ENCODE measurements at places on chromosomes 7 and 10.

- peak; percentile 76 for DNase-seq
Measured at GRCh38 chr7:56074371-56074791, 10.3 kb downstream of the SUMF2 start.

DNA sequence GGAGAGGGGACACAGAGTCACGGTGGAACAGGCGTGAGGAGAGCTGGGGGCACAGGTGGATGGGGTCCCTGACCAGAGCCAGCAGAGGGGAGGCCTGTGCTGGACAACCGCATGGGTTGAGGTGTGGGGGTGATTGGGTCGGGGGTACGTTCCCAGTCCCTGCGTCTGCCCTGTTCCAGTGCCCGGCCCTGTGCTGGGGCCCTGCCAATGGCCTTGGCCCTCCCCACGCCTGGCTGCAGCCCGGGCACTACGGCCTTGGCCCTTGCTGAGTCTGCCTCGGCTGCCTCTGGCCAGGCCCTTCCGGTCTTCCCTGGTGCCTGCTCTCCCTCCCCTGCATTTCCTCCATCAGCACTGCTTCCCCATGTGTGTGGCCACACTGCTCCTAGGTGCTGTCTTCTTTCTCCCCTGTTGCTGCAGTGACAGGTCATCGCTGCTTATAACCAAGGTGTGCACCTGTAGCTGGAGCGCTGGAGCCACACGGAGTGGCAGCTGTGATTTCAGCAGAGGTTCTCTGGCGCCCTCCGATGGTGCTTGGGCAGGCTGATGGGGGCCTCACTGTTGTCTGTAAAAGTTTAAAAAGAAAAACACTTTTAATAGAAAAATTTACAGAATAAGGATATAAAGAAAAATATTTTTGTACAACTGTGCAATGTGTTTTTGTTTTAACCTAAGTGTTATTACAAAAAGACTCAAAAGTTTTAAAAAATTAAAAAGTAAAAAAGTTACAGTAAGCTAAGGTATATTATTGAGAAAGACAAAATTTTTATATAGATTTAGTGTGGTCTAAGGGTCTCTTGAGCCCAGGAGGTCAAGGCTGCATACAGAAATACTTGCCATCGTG is 45.2 kb upstream of the BHLHA15 start:
- peak; percentile 5 for DNase-seq

- DNase-seq = peak; percentile 79
Measured at GRCh38 chr7:6589829-6590644, at the start of gene INTS15. Gene INTS15 (plus strand): TSS chr7:6590021. CDS start chr7:6590284, 263 bp downstream.

DNA sequence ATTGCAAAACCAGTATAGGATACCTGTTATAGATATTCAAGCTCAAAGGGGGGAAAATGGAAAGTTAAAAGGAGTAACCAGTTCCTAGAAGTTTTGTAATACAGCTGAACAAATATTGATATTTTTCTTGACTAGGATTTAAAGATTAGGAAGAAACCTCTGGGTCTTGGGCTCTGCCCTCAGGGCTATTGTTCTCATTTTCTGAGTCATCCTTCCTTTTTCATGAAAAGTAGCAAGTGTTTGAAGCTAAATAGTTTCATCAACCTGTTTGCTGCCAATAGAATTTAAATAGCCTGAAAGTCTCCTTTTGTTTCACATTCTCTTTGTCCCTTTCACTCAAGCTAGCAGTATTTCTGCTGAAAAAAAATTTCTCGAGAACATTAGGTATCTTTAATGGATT is 1061.1 kb upstream of the GHITM start:
- no peak for DNase-seq

DNA sequence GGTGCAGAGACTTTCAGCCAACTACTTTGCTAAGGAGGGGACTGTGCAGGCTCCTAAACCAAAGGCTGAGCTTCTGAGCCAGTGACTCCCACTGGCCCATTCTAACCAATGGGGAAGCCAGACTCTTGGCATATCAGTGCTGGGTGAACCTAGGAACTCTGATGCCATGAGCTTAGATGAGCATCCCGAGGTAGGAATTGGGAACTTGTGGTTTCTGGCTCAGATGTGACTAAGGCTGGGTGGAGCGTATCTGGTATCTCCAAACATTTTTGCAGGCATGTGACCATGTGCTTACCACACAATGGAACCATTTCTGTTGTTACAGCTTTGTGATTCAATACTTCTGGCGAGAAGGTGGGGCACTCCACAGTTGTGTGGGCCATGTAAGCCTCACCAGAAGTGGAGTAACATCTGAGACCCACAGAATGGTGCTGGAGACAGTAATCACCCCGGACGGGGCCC is 2.5 kb upstream of the AVPI1 start:
- DNase-seq = peak; percentile 98

DNA sequence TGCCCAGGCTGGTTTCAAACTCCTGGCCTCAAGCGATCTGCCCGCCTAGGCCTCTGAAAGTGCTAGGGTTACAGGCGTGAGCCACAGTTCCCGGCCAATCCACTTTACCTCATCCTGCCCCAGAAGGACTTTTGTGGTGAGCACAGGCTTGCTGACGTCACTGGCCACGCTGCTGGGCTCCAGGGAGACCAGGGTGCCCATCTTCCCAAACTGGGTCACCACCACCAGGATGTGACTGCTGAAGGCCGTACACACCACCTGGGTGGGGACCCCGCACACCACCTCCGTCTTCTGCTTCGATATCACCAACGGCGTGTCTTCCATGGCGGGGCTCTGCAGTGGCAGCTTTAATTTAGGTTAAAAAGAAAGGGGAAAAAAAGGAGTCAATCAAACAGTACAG is 816 bp downstream of the PSMG3 start:
- peak; percentile 49 for DNase-seq

DNA sequence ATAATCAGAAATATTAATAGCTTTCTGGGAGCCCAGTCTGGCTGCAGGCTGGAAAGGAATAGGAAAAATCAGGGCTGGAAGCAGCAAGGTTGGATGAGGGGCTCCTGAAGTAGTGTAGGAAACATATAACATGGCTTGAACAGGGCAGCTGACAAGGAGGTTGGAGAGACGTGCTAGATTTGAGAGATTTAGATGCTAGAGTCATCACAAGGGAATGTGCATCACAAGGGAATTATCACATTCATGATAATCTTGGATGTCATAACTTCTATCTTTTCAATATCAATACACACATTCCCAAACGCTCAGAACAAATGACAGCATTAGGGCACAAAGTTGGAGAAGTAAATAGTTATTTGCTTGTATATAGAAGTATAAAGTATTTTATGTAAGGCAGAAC is 120.9 kb upstream of the EGFR start:
- DNase-seq = no peak

- DNase-seq = no peak
Measured at GRCh38 chr10:62306663-62307062, 38.0 kb upstream of the RTKN2 start.
